DMS79 (cell line): ENCODE measurements at places on chromosomes 5 and 9.

- DNase-seq, result no peak
Observed at GRCh38 chr5:181259974-181260719, 796 bp downstream of the TRIM52 start.

DNA sequence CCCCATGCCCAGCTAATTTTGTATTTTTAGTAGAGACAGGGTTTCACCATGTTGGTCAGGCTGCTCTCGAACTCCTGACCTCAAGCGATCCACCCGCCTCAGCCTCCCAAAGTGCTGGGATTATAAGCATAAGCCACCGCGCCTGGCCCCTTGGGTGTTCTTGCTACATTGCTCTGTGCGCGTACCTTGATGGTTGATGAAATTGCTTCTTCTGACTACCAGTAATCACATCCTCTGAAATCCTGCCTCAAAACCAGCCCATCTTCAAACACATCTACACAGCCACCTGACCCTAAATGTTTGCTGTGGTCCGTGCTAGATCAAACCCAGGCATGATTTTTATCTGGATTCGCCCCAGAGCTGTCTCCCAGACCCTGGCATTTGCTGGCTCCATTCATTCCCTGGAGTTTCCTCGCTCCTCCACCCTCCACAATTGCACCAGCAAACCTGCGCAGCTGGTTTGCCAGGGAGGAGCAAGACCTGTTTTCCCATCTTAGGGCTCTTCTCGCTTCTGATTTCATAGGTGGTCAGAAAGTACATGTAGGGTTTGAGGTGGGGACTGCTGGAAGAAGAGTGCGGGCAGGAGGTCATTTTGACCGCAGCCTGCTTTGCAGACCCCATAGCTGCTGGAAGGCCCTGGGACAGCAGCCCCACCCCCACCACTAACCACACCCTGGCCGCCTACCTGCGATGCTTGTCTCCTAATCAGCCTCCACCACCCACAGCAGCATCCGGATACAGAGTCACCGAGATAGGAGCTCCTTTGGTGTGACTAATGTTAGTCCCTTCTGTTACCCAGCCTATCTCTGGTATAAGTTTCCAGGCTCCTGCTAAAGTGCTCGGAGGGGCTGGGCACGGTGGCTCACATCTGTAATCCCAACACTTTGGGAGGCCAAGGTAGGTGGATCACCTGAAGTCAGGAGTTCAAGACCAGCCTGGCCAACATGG is 22.7 kb downstream of the SWI5 start:
- no peak for DNase-seq

DNA sequence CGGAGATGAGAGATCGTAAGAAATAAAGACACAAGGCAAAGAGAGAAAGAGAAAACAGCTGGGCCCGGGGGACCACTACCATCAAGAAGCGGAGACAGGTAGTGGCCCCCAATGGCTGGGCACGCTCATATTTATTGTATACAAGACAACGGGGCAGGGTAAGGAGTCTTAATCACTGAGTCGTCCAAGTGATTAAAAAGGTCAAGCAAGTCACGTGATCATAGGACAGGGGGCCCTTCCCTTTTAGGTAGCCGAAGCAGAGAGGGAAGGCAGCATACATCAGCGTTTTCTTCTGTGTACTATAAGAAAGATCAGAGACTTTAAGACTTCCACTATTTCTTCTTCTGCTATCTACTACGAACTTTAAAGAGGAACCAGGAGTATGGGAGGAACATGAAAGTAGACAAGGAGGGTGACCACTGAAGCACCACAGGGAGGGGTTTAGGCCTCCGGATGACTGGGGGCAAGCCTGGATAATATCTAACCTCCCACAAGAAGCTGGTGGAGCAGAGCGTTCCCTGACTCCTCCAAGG is 24.6 kb upstream of the QSOX2 start:
- no peak for DNase-seq

DNA sequence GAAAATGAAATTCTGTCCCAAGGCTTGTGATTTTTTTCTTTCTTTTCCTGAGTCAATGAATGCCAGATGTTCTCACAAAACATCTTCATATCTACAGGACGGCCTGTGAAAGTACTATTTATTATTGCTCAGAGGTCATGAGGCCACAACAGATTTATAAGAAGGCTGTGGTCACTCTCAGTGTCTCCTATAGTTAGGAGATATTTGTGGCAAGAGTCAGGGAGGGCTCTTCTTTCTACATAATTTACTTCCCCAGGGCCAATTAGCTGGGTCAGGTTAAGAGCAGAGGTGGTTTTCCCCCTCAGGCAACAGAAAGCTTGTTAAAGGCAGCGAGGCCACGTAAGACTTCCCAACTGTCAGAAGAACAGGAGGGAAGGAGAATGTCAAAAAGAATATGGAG is 248.7 kb downstream of the SLIT3 start:
- no peak for DNase-seq

- DNase-seq, result no peak
Observed at GRCh38 chr9:133199648-133200321, 9.3 kb downstream of the OBP2B start.

DNA sequence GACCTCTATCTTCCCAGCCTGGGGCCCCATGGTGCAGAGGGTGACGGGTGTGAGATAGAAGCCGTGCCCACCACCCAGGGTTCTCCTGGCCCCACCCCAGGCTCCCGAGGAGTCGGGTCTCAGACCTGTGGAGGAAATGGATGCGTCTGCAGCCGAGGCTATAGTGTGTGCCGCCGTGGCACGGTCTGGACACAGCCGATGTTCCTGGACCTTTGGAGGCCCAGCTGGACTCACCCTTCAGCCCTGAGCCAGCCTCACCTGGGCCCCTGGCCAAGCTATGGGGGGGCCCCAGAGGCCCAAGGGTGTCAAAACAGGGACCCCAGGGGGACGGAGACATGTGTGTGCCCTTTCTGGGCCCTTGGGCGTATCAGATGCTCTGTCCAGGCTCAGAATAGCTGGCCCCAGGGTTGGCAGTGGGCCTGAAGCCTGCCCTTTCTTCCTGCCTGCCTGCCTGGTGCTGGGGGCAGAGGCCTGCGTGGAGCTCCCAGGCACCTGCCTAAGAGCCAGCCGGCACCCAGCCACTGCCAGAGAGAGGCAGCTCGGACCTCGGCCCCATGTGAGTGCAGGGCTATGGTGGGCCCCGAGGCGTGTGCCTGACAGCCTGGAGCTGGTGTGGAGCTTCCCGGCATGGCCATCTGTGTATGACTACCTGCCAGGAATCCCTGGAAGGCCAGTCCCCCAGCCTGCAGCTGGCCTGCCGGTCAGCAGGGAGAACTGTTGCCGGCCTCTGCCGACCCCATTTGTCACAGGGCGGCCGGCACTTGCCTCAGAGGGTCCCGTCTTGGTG is 41.8 kb downstream of the KCNT1 start:
- DNase-seq, result no peak

DNA sequence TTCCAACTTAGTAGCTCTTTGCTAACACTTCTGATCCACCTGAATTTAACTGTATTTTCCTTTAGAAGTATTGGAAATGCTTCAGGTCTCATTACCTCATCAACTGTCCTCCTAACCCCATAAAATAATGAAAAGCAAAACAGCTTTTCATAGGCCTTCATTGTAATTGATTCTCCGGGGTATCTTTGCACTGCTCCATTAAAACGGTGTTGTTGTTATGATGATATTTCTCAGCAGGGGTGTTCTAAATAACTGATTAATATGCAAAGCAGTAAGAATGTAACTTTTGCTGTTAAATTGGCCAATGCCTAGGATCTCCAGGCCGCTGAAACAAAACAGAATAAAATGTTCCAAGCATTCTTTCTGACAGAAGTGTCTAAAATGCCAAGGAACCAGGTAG is 1983.2 kb downstream of the EFNA5 start:
- DNase-seq, result no peak

DNA sequence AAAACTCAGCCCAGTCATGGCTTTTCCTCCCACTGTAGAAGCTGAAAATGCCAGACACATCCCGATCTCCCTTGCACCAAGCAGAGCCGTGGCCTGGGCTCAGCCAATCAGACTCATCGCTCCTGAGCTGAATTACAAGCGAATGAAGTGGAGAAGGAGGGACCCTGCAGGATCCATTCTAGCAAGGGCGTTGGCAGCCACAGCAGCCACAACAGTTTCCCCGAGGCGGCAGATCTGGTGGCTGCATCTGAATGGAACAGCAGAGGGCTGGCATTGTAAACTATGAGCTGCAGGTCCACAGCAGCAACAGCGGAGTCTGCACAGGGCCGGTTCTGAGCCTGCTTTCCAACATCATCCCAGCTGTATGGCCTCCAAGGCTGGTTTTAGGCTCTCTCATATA is 23.8 kb downstream of the ALG2 start:
- no peak for DNase-seq

DNA sequence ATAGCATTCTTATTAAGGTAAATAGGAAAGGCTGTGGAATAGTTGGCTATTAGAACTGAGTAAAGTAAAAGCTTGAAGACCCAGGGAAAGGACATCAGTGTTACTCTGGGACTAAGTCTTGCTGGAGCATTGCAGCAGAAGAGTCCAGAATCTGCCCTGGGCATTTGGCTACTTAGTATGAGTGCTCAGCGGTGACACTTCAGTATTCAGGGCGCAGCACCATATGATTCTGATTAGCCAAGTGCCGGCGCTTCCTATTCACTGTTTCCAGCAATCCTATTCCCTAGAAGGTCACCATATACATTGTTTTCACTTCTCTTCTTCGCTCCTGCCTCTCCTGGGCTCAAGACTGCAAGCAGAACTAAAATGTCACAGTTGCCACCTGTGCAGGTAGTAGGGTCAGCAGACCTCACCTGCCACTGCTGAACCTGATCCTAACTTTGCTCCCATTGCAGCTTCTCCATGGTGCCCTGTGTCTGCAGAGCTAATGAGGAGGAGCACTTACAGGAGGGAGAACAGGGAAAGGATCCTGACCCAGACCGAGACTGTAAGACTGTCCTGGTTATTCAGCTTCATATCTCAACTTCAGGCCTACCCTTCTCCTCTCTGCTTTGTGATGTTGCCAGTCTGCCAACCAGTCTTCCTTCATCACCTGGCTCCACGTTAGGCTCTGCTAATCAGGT is 313.6 kb upstream of the PIK3R1 start:
- DNase-seq, result no peak

DNA sequence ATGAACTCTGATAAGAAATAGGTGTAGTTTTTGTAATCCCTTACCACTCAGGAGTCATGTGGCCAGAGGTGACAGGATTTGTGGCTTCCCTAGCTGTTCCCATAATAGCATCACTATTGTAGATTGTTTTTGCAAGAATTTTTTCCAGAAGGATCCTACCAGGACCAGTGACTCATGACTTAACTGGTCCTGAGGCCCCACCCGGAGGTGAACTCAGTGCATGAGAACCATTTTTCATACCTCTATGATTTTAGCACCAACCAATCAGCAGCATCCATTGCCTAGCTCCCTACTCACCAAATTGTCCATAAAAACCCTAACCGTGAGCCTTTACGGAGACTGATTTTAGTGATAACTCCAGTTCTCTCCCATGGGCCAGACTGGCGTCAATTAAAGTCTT is 484.8 kb downstream of the PSAT1 start:
- DNase-seq, result no peak

DNA sequence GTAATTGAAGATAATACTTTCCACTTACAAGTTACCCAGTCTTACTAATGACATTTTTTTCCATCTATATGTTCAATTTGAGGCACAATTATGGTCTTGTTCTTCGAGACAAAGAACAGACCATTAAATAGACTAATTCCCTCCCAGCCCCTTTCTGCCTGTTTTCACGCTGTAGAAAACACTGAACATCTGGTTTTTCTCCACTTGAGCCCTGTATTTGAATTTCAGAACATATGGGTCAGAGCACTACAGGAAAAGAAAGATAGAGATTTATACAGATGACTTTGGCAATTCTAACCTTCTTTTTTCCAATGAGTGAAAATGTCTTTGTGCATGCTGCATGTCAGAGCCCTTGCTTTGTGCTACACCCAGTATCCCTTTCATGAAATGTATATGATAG is 506.9 kb downstream of the LRRC70 start:
- DNase-seq, result no peak

DNA sequence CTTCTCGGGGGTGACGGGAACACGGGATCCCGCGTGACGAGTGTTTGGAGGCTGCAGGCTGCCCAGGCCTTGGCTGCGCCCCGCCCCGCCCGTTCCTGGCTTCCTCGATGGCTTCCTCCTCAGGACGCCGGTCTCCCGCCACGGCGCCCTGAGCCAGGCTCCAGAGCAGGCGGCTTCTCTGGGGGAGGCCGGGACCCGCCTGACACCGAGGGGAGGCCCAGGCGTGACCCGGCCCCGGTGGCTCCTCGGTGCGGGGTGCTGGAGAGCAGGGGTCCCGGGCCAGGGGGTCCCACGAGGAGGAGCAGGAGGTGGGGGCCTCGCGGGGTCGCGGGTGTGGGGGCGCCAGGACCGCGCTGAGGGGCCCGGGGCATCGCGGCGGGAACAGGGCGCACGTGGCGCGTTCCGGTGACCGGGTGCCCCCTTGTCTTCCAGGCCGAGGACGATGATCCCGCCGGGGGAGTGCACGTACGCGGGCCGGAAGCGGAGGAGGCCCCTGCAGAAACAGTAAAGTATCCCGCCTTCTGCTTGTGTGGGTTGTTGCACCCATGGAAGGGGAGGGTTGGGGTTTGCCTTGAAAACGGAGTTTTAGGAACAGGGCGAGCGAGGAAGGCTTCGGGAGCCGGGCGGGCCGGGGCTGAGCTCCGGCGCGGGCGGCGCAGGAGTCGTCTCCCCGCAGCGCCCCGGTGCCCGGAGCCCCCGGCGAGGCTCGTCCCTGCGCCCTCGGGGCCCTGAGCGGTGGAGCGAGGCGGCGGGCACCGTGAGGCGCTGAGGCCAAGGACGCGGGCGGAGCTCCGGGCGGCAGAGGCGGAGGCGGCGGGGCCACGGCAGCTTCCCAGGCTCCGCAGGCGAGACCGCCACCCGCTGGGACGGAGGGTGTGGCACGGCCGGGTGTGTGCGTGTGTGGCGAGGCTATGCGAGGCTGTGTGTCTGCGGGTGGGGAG is 22.2 kb downstream of the AHRR start:
- DNase-seq, result no peak

GRCh38 chr9:98795970-98796363 is 388 bp downstream of the ANKS6 start:
- DNase-seq, result no peak

GRCh38 chr5:93829346-93829745 is 87.9 kb upstream of the POU5F2 start:
- DNase-seq, result no peak

- DNase-seq, result no peak
Observed at GRCh38 chr9:17402309-17402708, 176.6 kb upstream of the SH3GL2 start.

DNA sequence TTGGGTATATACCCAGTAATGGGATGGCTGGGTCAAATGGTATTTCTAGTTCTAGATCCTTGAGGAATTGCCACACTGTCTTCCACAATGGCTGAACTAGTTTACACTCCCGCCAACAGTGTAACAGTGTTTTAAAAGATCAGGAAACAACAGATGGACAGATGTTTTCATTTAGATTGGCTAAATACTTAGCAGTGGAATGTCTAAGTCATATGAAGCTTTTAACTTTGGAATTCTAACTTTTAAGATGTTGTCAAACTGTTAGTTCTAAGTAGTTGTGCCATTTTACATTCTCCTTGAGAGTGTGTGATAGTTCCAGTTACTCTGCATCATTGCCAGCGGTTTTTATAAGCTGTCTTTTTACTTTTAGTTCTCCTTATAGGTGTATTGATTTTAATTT is 688.8 kb downstream of the SEMA5A start:
- no peak for DNase-seq

GRCh38 chr5:174172152-174172551 is 126.6 kb downstream of the NSG2 start:
- no peak for DNase-seq

GRCh38 chr5:181138258-181138657 is 7.3 kb upstream of the OR2V1 start:
- no peak for DNase-seq
